Neural crest cell (in vitro differentiated cells): ENCODE measurements at places on chromosomes 13 and 19. TPM values are rescaled to one million over a fixed set of nuclear protein-coding genes. Genes with fewer than 3 reads are reported as not detected.

DNA sequence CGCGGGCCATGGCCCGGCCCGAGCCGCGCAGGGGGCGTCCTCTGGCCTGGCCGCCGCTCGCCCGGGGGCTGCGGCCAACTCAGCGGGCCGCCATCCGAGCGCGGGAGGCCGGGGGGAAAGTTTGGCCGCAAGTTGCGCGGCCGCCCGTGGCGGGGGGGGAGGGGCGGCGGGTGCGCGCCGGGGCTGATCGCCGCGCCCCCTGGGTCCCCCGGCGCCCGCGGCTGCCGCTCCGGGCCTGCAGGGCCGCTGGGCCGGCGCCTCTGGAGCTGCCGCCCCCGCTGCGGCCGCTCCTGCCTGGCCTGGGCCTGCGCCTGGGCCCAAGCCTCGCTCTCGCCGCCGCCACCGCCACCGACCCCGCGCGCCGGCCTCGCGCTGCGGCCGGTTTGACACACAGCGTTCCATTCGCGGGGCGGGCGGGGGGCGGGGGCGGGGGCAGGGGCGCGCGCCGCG, at the start of gene NR2F6:
TSS of gene NR2F6 (minus strand) at position 385 of the 450 bp plus-strand sequence. CDS start 699 bp downstream, outside the sequence.
- no peak for DNase-seq
- peak within 1 kb of the TSS; percentile 98 for H3K4me3 ChIP-seq
- peaks cover 57% of the 10 kb centered on the region for H3K4me1 ChIP-seq
- peaks cover 3% of the 10 kb centered on the region for H3K36me3 ChIP-seq
- peak within 1 kb of the TSS; percentile 98 for H3K27ac ChIP-seq

GRCh38 chr13:21608961-21609360, 5.0 kb upstream of the MICU2 start:
- H3K4me3 ChIP-seq, result no peak overlapping the region
- no peaks in the 10 kb centered on the region for H3K36me3 ChIP-seq
- no peak overlapping the region for H3K27ac ChIP-seq
- H3K4me1 ChIP-seq, result peaks cover 28% of the 10 kb centered on the region

The TTC9B gene
- 1.7 and 2.5 TPM in 2 replicates for total RNA-seq

DNA sequence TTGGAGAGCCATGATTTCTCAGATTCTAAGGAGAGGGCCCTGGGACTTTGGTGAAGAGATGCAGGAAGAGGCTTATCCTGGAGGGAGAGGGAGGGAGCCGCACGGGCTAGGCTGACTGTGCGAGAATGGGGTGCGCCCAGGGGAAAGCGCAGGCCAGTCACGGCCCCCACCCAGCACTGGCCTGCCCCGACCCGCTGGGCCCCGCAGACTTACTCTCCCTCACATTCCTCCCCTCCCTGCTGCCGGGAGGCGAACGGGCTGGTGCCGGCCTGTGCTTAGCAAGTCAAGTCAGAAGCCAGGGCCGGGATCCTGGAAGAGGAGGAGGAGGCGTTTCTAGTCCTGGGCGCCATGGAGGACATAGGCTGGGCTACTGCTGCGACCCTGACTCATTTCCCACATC, 120.0 kb downstream of the CRYL1 start:
- H3K36me3 ChIP-seq, result no peaks in the 10 kb centered on the region
- H3K27ac ChIP-seq, result no peak overlapping the region
- no peaks in the 10 kb centered on the region for H3K4me1 ChIP-seq
- no peak overlapping the region for H3K4me3 ChIP-seq

DNA sequence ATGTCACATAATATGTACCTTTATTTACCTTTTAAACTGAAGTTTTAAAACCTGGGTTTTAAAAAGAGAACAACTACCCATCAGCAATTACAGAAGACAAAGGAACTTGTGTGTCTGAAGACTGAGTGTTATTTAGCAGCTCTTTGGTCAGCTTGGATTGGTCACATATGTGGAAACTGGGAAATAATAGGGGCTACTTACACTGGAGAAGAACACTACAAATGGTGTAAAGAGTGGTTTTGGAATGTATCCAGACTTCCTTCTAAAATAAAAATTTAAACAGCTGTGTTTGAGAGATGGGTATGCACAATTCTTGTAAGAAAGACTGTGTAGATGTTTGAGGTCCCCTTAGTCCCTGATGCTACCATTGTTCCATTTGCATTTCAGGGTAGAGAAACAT, 13.3 kb downstream of the TNFRSF19 start:
- DNase-seq, result no peak
- H3K4me1 ChIP-seq, result peaks cover 48% of the 10 kb centered on the region
- H3K27ac ChIP-seq, result no peak overlapping the region
- H3K27me3 ChIP-seq, result peaks cover 5% of the 10 kb centered on the region

The GPC6 gene
- 13.4 and 14.1 TPM in 2 replicates for total RNA-seq

- H3K4me1 ChIP-seq, result peaks cover 43% of the 10 kb centered on the region
- H3K36me3 ChIP-seq, result peaks cover 7% of the 10 kb centered on the region
- no peak overlapping the region for H3K27ac ChIP-seq
- DNase-seq, result no peak
- H3K27me3 ChIP-seq, result peaks cover 75% of the 10 kb centered on the region
Observed at GRCh38 chr13:112064222-112064621, 2.7 kb upstream of the SOX1 start.

DNA sequence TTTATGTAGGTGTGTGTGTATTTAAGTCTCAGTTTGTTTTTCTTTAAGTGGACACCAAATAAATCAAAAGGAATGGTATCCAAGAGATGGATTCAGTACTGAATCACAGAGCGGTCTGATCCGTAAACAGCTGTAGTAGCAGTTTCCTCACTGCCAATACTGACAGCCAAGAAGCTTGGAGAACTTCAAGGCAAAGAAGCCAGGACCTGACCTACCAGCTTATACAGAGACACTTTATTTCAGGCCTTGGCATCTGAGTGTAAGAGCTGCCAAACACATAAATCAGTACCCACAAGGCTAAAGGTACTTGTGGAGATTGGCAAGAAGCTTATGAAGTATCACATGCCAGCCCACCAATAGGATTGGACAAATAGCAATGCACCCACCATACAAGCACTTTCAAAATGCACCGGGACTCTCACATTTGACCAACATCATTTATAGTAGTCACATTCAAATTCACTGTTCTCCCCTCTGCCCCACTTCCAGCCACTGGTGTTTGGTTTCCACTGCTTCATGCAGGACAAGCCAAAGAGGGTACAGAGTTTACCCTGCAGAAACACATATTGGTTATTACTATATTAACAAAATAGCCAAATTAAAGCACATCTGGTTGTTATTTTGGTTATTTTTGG, 357.9 kb downstream of the KLF12 start:
- no peak for DNase-seq
- H3K36me3 ChIP-seq, result peaks cover 24% of the 10 kb centered on the region
- no peak overlapping the region for H3K4me3 ChIP-seq
- no peaks in the 10 kb centered on the region for H3K4me1 ChIP-seq
- no peaks in the 10 kb centered on the region for H3K27me3 ChIP-seq

GRCh38 chr19:7894612-7895309, 6.5 kb downstream of the LRRC8E start:
- peaks cover 7% of the 10 kb centered on the region for H3K27me3 ChIP-seq
- no peaks in the 10 kb centered on the region for H3K36me3 ChIP-seq
- H3K27ac ChIP-seq, result no peak overlapping the region
- H3K4me1 ChIP-seq, result peaks cover 3% of the 10 kb centered on the region

The CGB1 gene
- not detected in 2 replicates for total RNA-seq

The ATP8B3 gene
- total RNA-seq, result 1.1 and 1.5 TPM in 2 replicates

- H3K27ac ChIP-seq, result no peak overlapping the region
- H3K4me1 ChIP-seq, result no peaks in the 10 kb centered on the region
- H3K27me3 ChIP-seq, result no peaks in the 10 kb centered on the region
- H3K4me3 ChIP-seq, result no peak overlapping the region
- no peak for DNase-seq
Observed at GRCh38 chr13:20411638-20412342, 113.9 kb downstream of the CRYL1 start.

DNA sequence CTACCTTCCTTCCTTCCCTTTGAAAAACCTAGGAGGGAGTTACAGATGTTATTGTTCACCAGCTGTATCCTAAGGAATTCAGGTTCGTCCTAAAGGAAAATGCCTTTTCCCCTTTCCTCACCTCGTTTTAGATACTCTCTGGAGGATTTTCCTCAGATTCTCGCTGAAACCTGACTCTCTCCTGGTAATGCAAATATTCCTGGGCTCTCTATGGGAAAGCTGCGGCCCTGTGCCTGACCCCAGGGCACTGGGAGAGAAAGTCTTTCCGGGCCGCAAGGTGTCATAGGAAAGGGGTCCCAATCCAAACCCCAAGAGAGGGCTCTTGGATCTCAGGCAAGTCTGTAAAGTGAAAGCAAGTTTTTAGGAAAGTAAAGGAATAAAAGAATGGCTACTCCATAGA, 13.1 kb upstream of the OR1M1 start:
- H3K27me3 ChIP-seq, result no peaks in the 10 kb centered on the region
- H3K4me1 ChIP-seq, result peaks cover 5% of the 10 kb centered on the region
- DNase-seq, result no peak
- no peak overlapping the region for H3K4me3 ChIP-seq
- no peaks in the 10 kb centered on the region for H3K36me3 ChIP-seq
- H3K27ac ChIP-seq, result no peak overlapping the region

DNA sequence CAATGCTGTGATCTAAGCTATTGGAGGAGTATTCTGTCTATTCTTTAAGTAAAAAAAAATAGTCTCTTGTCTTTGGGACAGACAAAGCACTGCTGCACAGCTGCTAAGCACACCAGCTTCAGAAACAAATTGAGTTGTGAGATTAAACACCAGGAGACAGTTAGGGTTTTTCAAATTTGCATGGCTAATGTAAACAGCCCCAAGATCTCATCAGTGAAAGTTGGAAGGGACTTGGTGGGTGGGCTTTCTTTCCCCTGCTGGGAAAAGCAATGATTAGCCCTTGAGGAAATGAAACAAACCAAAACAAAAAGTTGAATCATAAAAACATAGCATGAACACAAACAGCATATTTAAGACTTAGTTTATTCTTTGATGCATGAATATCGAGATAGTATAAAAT, 143.6 kb upstream of the SLITRK1 start:
- H3K4me3 ChIP-seq, result no peak overlapping the region
- H3K36me3 ChIP-seq, result no peaks in the 10 kb centered on the region
- no peak overlapping the region for H3K27ac ChIP-seq
- no peak for DNase-seq

GRCh38 chr13:102273111-102273510, 128.7 kb downstream of the FGF14 start:
- H3K4me3 ChIP-seq, result no peak overlapping the region
- peaks cover 6% of the 10 kb centered on the region for H3K27me3 ChIP-seq
- DNase-seq, result no peak
- H3K4me1 ChIP-seq, result peaks cover 3% of the 10 kb centered on the region

The ADM5 gene
- total RNA-seq, result 11.8 TPM in 2 replicates

DNA sequence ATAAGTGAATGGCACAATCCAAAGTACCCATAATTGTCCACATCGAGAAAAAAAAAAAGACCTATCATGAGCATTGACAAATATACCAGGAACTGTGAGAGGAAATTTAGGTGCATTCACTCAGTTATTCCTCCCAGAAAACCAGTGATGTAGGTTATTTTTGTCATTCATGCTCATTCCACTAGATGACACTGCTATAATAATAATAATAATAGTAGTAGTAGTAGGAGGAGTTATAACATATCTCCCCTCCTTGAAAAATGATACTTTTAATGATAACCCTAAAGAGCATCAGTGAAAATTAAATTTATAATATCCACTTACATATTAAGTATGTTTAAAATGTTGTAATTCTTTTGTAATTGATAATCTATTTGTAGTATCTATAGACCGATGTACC, 463.9 kb upstream of the MIR17HG start:
- no peak overlapping the region for H3K4me3 ChIP-seq
- no peak overlapping the region for H3K27ac ChIP-seq
- no peaks in the 10 kb centered on the region for H3K4me1 ChIP-seq

The CGB7 gene
- not detected in 2 replicates for total RNA-seq

DNA sequence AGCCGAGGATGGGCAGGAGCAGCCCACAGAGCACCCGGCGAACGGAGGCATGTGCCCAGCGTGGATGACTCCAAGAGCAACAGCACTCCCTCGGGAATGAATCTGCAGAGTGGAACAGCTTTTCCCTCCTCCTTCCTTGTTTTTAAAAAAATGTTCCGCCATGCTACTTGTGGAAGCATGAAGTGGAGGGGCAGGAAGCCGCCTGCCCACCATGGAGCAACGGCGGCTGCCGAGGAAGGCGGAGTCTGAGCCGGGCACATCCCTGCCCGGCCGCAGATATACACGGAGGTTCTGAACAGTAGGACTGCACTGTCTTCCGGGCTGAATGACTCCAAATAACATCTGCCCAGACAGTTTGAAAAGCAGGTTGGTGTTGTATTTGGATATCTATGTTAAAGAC, 65.2 kb downstream of the SOX1 start:
- no peaks in the 10 kb centered on the region for H3K27me3 ChIP-seq
- H3K36me3 ChIP-seq, result no peaks in the 10 kb centered on the region
- no peak overlapping the region for H3K4me3 ChIP-seq
- H3K27ac ChIP-seq, result no peak overlapping the region
- H3K4me1 ChIP-seq, result peaks cover 18% of the 10 kb centered on the region
- no peak for DNase-seq

- no peak overlapping the region for H3K27ac ChIP-seq
- no peak overlapping the region for H3K4me3 ChIP-seq
- no peaks in the 10 kb centered on the region for H3K27me3 ChIP-seq
- DNase-seq, result no peak
Observed at GRCh38 chr13:50809133-50810090, 34.1 kb downstream of the DLEU7 start.

- no peak for DNase-seq
- H3K4me1 ChIP-seq, result no peaks in the 10 kb centered on the region
- H3K27me3 ChIP-seq, result no peaks in the 10 kb centered on the region
- H3K36me3 ChIP-seq, result no peaks in the 10 kb centered on the region
- H3K27ac ChIP-seq, result no peak overlapping the region
Observed at GRCh38 chr19:28567834-28568233, 645.1 kb downstream of the UQCRFS1 start.

The PRSS57 gene
- not detected in 2 replicates for total RNA-seq

The ZNF578 gene
- 0.65 and 0.86 TPM in 2 replicates for total RNA-seq

GRCh38 chr13:35923347-35923746, 207.8 kb downstream of the DCLK1 start:
- no peaks in the 10 kb centered on the region for H3K4me1 ChIP-seq
- no peaks in the 10 kb centered on the region for H3K36me3 ChIP-seq
- H3K27me3 ChIP-seq, result no peaks in the 10 kb centered on the region

The SHC2 gene
- 39.0 and 45.2 TPM in 2 replicates for total RNA-seq

The KLK3 gene
- not detected in 2 replicates for total RNA-seq

The URI1 gene
- total RNA-seq, result 58.6 and 59.9 TPM in 2 replicates

The CERS1 gene
- total RNA-seq, result 27.7 and 29.8 TPM in 2 replicates

The PLVAP gene
- total RNA-seq, result 0.82 and 1.8 TPM in 2 replicates

The C19orf18 gene
- total RNA-seq, result 1.2 and 1.5 TPM in 2 replicates

The METTL21C gene
- not detected in 2 replicates for total RNA-seq

DNA sequence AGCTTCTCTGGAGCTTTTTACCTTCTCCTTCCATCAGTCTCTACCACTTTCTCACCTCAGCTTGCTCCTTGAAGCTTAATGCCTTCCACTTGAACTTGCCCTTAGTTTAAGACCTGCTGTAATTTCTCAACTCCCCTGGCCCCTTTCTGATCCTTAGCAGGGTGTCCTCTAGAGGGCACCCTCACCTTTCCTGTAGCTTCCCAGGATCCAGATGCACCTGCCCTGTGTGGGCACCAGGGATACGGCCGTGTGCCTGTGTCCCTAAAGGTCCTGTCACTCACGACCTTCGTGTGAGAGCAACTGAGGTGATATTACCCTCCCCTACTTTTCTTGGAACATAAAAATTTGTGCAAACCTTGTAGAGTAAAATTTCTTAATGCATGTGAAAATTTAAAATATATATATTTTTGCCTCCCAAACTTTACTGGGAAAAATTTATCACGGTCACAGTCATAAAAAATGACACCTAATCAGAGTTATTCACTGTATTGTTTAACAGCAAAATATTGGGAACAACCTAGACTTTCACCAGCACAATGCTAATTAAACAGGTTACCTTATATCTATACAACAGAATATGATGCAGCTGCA, 46.4 kb downstream of the PSG3 start:
- H3K4me1 ChIP-seq, result no peaks in the 10 kb centered on the region
- no peaks in the 10 kb centered on the region for H3K27me3 ChIP-seq
- DNase-seq, result no peak
- H3K36me3 ChIP-seq, result peaks cover 6% of the 10 kb centered on the region
- H3K27ac ChIP-seq, result no peak overlapping the region
